ENCODE measurements at places on chromosomes 13 and 19.

DNA sequence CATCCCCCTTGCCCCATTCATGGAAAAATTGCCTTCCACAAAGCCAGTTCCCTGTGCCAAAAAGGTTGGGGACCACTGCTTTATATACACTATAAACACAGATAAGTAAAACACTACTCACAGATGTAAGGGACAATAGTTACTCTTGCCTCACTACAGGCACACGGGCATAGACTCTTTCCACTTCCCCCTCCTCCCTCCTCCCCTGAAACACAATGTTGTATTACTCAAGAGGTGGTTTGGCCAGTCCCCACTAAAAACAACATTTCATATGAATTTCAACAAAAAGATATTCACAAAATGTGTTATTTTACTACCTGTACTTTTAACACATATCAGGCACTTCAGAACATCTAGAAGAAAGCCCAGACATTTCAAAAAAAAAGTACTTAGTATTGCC, 45.1 kb downstream of the EPSTI1 start:
- no peak for DNase-seq

DNA sequence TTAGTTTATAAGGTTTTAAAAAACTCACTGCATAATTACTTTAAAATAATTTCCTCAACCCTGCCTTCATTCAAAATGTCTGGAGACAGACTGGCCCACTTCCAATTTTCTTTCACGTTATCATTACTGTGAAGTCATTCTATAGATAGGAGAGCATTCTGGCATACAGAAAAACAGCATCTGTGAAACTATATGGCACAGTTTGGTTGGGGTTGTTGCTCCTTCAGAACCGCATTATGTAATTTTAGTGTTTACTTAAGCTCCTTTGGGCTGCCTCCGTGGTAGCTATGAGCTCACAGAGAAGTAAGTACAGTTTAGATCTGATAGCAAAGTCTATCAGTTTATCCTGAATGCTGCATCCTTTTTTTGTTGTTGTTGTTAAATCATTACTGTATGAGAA, 104.3 kb downstream of the KCNRG start:
- no peak for DNase-seq

DNA sequence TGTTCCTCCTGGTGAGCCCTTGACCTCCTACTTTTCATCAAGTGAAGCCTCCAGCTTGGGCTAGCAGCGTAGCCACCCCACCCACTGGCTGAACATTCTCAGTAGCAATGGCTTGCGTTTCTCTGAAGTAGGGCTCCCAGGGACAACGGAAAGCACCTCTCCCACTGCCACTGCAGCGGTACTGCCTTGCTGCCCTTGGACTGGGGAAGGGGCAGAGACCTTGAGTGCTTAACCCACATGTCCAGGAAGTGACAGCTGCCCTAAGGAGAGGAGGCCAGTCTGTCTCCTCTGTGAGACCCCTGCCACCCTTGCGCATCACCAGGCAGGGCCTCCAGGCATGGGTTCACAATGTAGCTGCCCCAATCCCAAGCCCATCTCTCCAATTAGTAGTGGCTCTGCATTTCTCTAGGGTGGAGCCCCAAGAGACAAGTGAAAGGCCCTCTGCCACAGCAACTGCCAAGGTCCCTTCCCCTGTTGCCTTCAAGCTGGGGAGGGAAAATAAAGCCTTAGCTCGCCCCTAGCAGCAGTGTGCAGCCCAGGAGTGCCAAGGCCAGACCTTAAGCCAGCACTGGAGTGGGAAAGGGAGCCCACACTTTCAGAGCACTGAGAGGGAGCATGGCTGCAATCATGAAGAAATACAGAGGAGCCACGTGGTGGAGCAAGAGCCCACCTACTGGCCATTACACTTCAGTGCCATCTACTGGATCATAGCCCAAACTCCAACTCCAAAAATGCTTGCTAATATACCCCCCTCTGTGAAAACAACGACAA, 175.9 kb upstream of the TRPC4 start:
- DNase-seq: peak; percentile 76

DNA sequence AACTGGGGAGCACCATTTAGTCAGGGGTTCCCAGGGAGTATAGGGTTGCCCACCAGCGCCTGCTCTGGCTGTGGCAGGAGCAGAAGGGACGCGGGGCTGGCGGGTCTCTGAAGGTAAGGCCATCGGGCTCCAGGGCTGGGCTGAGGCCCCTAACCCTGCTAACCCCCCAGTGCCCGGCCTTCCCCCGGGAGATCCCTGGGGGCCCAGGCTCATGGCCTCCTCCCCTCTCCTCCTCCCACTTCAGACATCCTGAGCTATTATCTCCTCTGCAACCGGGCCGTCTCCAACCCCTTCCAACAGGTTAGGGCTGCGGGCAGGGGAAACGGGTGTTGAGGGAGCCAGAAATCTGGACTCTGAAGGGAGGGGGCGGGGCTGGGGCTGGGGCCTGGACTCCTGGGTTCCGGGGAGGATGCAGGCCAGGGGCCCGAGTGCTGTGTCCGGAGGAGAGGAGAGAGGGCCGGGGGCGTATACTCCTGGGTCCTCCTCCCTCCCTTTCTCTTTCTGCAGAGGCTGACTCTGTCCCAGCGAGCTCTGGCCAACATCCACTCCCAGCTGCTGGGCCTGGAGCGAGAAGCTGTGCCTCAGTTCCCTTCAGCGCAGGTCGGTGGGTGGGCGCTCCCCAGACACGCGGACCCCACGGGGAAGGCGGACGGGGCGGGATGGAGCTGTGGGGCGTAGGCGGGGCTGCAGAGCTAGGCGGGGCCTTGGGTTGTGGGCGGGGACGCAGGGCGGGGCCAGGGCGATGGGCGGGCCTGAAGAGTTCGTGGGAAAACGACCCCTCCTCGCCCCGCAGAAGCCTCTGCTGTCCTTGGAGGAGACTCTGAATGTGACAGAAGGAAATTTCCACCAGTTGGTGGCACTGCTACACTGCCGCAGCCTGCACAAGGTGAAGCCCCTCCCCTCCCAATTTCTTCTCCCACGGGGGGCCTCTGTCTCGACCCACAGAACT, 15.3 kb downstream of the TTYH1 start:
- peak; percentile 91 for DNase-seq

DNA sequence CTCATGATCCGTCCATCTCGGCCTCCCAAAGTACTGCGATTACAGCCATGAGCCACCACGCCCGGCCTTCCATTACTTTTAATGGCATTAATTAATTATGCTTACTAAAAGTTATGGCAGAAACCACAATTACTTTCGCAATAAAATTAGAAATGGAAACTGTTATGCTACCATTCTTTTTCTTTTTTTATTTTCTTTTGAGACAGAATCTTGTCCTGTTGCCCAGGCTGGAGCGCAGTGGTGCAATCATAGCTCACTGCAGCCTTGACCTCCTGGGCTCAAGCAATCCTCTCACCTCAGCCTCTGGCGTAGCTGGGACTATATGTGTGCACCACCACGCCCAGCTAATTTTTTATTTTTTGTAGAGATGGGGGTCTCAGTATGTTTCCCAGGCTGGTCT, 4.6 kb upstream of the BST2 start:
- no peak for DNase-seq

DNA sequence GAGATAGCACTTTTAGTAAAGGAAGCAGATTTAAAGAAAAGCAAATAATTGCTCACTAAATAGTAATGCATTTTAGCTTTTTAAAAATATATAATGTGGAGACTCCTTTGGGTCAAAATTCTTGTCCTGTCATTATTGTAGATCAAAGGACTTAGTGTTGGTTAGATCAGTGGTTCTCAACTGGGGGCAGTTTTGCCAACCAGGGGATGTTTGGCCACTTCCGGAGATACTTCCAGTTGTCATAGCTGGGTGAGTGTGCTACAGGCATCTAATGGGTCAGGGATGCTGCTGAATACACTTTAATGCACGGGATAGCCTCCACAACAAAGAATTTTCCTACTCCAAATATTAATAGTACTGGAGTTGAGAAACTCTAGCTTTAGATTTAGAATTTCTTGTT, 126.8 kb downstream of the LMO7 start:
- no peak for DNase-seq

GRCh38 chr19:51365211-51365964, 800 bp downstream of the ETFB start:
- DNase-seq: no peak

- DNase-seq: peak; percentile 26
Observed at GRCh38 chr19:1854542-1855039, 6.3 kb upstream of the REXO1 start.

DNA sequence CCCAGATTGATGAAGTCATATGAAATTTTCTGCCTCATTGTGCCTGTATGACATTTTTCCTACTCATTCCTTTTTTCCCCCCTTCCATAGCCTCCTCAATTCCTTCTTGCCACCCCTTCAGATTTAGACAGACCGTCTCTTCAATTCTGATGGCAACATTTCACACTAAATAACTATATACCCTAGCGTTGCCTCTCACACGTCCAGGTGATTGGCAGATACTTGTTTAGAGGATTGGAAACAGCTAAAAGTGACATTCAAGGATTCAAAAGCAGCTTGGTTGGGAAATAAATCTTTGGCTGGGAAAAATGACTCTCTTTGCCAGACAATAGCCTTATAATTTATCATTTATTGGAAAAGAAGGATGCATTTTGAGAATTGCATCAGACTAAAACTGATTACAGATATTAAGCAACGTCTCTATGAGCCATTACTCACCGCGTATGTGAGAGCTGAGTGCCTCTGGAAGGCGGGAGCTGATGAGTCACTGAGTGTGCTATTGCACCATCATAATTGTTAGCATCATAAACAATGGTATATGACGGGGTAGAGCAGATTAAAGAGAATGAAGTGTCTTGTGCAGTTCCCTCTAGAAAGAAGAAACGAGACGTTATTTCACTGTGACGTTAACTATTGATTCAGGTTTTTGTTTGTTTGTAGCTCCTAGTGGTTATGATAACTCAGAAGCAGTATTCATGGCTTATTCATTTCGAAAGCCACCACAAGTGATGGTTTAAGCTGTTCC, 61.1 kb upstream of the FAM216B start:
- DNase-seq: peak; percentile 30

- DNase-seq: no peak
Observed at GRCh38 chr19:43667876-43668405, 2.0 kb downstream of the PLAUR start.

DNA sequence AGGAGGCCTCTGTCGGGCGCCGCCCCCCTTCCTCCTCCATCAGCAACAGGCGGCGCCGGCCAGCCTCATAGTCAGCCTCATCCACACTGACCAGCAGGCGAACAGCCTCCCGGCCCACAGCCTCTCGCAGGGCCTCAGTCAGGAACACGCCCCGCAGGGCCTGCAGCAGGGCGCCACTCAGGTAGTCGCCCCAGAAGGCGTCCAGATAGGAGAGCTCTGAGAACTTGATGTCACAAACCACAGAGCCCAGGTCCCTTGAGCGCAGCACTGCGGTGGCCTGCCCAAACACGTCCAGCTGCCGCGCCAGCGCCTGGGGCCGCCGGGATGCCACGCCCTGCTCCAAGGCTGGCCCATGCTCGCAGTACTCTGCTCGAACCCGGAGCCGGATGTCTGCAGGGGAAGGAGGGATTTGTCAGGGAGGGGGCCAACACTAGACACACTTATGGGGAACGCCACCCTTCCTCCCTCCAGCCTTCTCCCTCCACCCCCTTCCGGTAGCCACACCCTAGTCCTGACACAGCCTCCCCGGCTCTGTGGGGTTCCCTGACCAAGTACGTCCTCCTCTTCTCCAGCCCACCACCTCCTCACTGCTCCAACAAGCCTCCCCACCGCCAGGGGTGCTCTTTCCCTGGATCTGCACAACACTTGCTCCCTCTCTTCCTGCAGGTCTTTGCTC, 17.9 kb downstream of the DEDD2 start:
- peak; percentile 42 for DNase-seq

- DNase-seq: no peak
Observed at GRCh38 chr19:49070416-49070815, 2.1 kb downstream of the KCNA7 start.

- DNase-seq: no peak
Observed at GRCh38 chr13:80161219-80161618, 179.7 kb downstream of the SPRY2 start.

DNA sequence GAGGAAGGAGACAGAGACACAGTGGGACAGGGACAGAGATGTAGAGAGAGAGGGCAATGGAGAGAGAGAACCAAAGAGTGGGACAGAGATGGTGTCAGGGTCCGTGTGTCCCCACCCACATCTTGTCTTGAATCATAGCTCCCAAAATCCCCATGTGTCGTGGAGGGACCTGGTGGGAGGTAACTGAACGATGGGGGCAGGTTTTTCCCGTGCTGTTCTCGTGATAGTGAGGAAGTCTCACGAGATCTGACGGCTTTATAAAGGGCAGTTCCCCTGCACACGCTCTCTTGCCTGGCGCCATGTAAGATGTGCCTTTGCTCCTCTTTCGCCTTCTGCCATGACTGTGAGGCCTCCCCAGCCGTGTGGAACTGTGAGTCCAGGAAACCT, 7.5 kb upstream of the PLA2G4C start:
- no peak for DNase-seq

DNA sequence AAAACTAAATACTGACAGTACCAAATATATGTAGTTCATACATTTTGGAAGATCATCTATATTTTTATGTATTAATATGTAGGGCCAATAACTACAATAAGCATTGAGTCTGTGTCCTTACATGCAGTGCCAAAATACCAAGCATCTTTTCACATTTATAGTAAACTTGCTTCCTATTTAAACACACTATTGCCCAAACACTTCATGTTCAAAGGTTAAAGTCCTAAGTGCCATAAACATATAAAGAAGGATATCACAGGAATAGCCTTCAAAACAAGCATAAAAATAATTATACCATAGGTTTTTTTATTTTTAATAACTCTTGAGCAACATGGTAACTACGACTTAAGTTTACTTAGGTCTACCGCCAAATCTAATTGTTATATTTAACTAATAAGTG, 27.1 kb downstream of the EXOSC8 start:
- no peak for DNase-seq

GRCh38 chr19:3403489-3404323, 37.3 kb downstream of the NFIC start:
- no peak for DNase-seq

DNA sequence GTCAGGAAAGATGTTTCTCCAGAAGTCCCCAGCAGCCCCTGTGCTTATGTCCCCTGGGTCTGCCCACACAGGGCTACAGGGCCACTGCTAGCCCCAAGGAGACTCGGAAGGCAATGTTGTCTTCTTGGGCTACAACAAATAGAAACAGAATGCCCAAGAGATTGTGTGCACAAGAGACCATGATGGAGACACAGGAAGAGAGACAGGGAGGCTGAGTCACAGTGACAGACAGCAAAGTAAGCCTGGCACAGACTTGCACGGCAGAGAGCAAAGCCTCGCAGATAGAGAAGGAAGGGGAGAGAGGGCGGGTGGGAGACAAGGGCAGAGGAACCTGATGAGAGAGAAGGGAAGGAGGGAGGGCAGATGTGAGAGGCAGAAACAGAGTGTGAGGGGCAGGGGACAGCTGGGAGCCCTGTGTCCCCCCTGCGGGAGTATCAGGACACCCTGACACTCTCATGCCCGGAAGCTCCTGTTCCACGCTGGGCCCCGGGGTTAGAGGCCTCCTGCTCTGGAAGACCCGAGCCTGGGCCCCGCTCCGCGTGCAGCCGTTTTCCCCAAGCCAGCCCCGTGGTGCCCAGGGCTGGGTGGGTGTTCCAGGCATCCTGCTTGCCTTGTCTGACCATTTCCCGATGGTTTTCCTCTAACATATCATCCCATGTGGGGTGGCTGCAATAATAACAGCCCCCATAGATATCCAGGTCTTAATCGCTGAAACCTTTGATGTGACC, 2.7 kb upstream of the PLA2G4C start:
- DNase-seq: no peak
